ENCODE measurements at places on chromosomes 13 and 19. TPM values are rescaled to one million over a fixed set of nuclear protein-coding genes. Genes with fewer than 3 reads are reported as not detected.

Gene VSTM2B
- not detected for total RNA-seq

Gene SLC25A41
- 0.21 TPM for total RNA-seq

Gene CCL25
- total RNA-seq, result not detected

Gene CBARP
- 2.4 TPM for total RNA-seq

Data from nasal cavity respiratory epithelium epithelial cell of viscerocranial mucosa (primary cell).